Stimulated activated CD4-positive, alpha-beta T cell treated with anti-CD3 and anti-CD28 coated beads, Interleukin-12 subunit alpha, Interleukin-12 subunit beta, amount 100 ng/mL, for 24 hours (primary cell): ENCODE measurements at places on chromosomes 4 and X.

DNA sequence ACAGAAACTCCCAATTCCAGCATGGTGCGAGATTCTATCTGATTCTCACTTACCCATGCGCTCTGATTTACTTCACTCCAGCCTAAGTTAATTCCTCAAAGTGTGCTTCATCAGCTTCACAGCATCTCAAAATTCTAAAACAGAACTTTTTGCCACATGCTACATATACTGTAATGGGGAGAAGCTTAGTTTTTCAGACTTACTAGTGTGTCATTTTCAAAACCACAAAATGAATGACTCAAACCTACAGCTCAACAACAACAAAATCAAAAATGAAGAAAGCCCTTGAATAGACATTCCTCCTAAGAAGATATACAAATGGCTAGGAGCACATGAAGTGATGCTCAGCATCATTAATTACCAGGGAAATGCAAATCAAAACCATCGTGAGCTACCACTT, 14.9 kb downstream of the IRF2 start:
- DNase-seq, result no peak

GRCh38 chr4:3106339-3107186, 32.1 kb downstream of the HTT start:
- DNase-seq, result peak; percentile 81

- no peak for DNase-seq
Observed at GRCh38 chr4:86118711-86119110, 241.1 kb downstream of the MAPK10 start.

- no peak for DNase-seq
Observed at GRCh38 chr4:10732914-10733415, 48.4 kb upstream of the CLNK start.

DNA sequence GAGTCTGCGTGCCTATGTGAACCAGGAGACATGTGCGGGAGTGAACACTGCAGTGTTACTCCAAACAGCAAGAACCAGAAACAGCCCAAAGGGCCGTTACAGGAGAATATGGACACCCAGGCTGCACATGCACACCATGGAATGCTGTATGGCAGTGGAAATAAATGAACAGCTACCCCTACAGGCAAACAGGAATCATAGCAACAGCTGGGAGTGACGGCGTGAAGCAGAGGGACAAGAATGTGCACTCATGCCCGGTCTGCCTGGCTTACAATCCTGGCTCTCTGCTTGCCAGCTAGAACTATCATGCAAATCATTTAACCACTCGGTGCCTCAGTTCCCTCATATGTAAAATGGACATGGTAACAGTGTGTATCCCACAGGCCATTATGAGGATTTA, 16.6 kb downstream of the GPKOW start:
- DNase-seq, result no peak

DNA sequence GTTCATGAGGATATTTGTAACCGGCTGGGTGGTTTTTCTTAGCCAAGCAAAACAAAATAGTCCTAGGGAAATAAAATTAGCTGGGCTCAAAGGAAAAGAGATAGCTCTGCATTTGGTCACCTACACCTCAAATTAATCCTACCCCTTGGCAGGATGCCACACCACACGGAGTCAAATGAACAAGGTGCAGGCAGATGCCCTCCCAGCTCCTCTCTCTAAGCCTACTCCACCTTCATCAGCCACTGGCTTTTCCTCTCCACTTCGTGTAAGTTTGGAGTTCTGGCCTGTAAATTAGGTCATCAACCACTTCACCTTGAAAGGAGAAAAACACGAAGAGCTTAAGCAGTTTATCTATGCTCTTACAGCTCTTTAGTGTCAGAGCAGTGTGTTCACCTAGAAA, 1.4 kb downstream of the DDIT4L start:
- no peak for DNase-seq

DNA sequence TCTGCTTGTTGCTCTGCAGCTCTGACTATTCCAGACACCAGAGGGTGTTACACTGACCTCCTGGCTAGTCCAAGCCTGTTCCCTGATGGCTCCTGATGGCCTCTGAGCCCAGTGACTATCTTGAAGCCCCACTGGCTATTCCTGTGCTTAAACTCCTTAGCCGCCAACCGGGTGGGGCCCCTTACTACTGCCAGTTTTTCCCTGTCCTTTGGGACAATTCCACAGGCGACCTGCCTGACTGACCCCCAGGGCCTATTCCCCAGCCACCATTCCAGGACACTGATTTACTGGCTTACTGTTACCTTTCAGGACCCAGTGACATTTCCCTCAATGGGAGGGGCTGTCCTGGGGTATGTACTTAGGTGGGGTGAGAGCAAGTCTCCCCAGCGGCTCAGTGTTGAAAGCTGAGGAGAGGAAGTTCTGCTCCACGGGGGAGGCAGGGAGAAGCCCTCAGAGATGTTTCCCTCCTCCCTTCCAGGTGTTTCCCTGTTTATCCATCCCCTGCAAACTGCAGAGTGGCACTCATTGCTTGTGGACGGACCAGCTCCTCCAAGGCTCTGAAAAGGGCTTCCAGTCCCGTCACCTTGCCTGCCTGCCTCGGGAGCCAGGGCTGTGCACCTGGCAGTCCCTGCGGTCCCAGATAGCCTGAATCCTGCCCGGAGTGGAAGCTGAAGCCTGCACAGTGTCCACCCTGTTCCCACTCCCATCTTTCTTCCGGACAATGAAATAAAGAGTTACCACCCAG, 4.0 kb downstream of the TIMP1 start:
- no peak for DNase-seq

DNA sequence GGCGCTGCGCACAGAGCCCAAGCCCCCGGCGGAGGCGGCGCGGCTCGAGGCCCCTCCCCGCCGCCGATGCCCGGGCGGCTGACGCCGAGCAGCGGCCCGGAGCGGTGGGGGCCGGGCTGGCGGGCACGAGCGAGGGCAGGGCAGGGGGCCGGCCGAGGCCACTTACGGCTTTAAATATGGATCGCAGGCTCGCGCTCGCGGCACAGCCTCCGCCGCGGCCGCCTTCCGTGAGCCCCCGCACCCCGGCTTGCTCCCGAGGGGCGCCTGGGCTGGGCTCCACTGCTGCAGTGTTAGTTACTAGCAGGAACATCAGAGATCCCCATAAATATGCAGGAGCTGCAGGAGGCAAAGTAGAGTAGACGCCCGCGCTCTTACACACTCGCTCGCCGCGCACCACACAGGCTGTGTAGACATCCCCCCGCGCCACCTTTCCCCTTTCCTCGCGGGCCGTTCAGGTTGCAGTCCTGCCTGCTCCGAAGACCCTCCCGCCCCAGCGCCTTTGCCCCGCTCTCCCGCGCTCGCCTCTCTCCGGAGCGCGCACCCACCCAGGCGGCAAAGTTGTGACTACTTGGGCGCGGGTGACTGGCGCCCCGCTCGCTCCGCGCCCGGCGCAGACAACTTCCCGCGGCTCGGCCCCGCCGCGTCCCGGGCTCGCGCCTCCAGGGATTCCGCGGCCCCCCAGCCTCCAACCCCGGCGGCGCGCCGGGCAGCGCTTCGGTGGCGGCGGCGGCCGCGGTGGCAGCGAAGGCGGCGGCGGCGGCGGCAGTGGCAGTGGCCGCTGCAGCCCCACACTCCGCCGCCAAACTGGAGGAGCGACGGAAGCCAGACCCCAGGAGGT, 152.0 kb upstream of the SLC4A4 start:
- no peak for DNase-seq

GRCh38 chr4:77433418-77433733, 172.2 kb upstream of the CXCL13 start:
- DNase-seq, result no peak

DNA sequence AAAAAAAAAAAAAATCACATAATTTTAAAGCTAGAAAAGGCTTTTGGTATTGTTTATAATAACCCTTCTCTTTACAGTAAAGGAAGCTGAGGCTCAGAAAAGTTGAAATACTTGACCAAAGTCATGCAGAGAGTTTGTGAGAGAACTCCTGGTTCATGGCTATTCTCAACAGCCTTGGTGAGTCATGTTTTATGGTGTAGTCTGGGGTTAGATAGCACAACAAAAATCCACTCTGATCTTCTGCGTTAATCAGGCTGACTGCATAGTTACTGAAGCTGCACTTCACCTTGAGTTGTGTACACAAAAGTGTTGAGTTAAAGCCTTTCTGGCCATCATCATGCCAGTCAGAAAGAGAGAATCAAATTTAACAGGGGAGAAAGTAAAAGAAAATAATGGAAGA, 19.3 kb upstream of the SFRP2 start:
- DNase-seq, result no peak

- no peak for DNase-seq
Observed at GRCh38 chr4:155434904-155435303, 58.1 kb upstream of the MAP9 start.

DNA sequence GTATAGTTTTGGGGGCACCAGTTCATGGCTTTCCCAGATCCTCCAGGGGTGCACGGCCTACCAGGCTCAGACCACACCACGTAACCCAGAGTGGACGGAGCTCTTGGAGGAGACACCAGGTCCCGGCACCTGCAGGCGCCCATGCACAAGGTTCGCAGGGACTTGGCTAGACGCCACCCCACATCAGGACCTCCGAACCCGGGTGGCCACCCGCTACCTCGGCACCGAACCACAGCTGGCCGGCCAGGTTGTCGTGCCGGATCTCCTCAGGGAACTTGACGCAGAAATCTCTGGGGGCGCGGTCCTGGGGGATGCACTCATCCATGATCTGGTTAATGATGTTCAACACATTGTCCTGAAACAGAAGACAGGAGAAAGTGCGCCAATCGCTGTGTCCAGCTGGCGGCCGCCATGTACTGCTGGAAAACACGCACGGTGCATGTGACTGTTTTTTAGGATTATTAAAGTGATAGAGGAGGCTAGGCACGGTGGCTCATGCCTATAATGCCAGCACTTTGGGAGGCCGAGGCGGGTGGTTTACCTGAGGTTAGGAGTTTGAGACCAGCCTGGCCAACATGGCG, 77.1 kb downstream of the ZFYVE28 start:
- DNase-seq, result no peak

DNA sequence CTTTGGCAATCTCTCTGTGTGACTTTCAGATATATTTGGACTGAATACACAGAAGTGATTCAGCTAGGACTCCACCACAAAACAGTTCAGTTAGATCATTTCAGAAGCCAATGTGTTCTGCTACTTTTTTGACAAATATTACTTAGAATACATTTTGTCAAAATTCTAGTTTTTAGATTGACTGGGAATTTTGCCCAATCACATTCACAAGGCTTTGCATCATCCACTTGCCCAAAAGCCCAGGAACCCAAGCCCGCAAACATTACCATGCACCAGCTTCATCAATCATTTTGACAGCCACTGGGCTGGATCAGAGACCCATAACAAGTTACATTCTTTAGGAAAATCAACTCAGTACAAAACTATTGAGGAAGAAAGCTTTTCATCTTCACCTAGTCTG, 256.6 kb upstream of the NDST3 start:
- DNase-seq, result no peak

- DNase-seq, result no peak
Observed at GRCh38 chr4:8238515-8239053, 31.0 kb upstream of the HTRA3 start.

DNA sequence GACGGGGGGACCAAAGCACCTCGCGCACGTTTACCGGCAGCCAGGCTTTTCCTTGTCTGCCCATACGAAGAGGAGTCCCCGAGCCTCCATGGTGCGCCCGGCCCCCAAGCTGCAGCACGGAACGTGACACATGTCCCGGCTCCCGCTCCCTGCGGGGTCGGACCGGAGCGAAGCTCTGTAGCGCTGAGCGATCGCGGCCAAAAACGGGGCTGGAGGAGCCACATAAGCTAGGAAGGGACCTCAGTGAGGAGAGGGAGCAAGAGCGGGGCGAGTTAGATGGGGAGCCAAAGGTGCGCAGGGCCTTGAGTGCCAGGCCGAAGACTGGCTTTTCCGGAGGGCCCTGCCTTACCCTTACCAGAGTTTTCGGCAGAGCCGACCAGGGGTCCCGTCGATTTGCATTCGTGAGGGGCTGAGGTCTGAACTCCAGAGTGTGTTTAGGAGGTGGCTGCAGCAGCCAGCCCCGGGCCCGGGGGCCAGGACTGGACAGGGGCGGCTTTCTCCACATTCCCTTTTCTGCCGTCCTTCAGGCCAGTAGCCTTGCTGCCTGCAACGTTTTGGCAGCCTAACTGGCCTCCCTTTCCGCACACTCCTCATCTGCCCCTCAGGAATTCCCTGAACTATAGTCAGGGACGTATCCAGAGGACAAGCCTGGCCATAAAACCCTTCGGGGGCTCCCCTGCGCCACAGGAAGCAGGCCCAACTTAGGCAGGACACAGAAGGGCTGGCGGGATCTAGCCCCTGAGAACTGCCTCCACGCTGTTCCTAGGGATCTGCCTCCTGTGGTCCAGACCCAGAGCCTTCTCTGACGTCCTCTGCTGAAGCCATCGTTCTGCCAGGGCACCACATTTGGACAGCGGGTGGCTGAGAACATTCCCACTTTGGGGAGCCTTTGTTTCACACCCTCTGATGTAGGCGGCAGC, 689 bp downstream of the SSR4 start:
- no peak for DNase-seq

DNA sequence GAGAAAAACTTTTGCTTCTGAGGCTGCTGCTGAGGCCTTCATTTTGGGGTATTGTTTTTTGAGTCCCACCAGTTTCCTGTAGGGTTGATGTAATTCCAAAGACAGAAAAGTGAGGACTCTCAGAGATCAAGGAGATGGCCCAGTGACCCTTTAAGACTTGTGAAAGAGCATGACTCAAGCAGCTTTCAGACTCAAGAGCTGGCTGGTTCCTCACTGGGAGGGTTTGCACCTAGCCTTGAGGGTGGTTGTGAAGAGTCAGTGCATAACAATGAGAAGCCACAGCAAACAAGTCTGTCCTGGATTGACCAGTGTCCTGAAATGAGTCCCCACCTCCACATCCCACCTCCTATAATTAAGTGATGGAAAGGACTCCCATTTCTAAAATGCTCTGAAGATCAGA, 89.2 kb downstream of the NHS start:
- no peak for DNase-seq

DNA sequence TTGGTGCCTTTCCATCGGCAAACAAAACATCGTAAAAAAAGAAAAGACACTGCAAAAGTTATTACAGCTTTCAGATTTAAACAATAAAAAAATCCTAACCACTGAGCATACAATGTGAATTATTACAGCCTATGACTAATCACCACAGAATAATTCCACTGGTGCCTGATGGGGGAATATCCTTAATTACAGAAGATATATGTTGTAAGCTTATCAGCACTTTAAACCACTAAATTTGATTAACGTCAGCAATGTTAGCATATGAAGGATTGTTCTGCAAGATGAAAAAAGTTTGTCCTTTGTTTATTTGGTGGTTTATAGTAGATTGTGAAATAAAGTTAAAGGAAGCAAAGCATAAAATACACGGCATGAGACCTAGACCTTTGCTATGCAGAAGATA, 210.2 kb upstream of the ADAMTS3 start:
- DNase-seq, result no peak
